ENCODE measurements at places on chromosomes 6 and 20. TPM values are rescaled to one million over a fixed set of nuclear protein-coding genes. Genes with fewer than 3 reads are reported as not detected.

The DEFB124 gene
- not detected for total RNA-seq

The MYMX gene
- total RNA-seq, result not detected

The GSTA2 gene
- not detected for total RNA-seq

The SYCP2 gene
- 6.2 TPM for total RNA-seq

The QKI gene
- 192 TPM for total RNA-seq

The RGL2 gene
- total RNA-seq, result 27.5 TPM

The OTOR gene
- total RNA-seq, result not detected

DNA sequence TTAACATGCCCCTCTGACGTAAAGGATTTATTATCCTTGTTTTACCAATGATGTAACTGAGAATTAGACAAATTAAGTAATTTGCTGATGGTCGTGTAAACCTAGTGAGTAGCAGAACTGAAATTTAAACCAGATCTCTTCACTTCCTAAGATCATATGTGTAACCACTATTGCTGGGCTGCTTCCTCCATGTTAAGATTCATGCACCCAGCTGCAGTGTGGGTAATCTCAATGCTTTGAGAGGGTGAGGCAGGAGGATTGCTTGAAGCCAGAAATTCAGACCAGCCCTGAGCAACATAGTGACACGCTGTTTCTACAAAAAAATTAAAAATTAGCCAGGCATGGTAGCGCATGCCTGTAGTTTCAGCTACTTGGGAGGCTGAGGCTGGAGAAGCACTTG, 97.9 kb downstream of the L3MBTL3 start:
- DNase-seq, result no peak

- DNase-seq, result peak; percentile 74
Observed at GRCh38 chr6:90295854-90296340, 746 bp downstream of the BACH2 start.

GRCh38 chr20:29319725-29320124, 1937.7 kb upstream of the DEFB115 start:
- no peak for DNase-seq

GRCh38 chr20:16758454-16759180, 10.5 kb downstream of the OTOR start:
- DNase-seq, result no peak

DNA sequence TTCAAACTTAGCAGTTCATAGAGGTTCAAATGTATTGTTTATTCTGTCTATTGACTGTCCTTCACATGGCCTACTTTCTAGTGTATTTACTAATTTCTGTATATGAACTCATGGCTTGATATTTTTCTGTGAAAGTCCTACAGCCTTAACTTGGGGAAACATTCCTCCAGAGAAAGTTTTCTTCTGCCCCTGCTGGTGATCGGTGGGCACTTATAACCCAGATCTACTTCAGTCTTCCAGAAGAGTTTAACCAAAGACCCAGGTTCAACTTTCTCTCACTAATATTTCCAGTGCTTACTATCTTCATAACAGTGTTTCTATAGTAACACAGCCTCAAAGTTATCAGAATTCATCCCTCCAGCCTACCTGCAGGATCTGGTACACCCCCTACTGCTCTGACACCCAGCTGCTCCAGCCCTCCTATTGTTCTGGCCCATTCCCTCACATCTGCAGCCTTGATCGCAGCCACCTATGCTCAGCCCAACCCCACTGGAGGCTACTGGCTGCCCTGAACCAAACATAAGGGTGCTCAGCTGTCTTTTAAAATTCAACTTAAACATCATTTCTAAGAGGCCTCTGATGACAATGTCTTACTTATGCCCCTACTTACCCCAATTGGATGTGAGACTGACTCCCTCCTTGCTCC, 72.3 kb downstream of the TBX18 start:
- no peak for DNase-seq

GRCh38 chr20:59618131-59618530, 13.8 kb downstream of the PHACTR3 start:
- no peak for DNase-seq

GRCh38 chr6:130069485-130069884, 51.1 kb downstream of the L3MBTL3 start:
- DNase-seq, result no peak

DNA sequence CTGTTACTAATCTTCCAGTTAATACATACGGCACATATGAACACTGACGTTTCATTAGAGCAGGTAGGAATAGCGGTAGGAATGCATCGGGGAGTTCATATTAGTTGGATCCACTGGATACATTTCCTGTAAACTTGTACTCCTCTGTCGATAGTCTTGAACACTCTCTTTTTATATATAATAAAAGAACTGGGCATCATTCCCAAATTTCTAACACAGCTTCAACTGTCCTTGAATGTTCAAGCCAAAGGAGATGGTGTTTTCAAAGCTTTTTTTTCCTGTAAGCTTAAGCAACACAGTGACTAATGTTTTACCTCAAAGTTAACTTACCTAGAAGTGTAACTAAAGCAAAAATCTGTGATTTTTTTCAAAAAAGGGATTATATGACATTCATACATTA, 195.3 kb downstream of the UTRN start:
- DNase-seq, result no peak

- DNase-seq, result peak; percentile 54
Observed at GRCh38 chr6:73285674-73286283, 22.8 kb upstream of the KHDC1 start.

DNA sequence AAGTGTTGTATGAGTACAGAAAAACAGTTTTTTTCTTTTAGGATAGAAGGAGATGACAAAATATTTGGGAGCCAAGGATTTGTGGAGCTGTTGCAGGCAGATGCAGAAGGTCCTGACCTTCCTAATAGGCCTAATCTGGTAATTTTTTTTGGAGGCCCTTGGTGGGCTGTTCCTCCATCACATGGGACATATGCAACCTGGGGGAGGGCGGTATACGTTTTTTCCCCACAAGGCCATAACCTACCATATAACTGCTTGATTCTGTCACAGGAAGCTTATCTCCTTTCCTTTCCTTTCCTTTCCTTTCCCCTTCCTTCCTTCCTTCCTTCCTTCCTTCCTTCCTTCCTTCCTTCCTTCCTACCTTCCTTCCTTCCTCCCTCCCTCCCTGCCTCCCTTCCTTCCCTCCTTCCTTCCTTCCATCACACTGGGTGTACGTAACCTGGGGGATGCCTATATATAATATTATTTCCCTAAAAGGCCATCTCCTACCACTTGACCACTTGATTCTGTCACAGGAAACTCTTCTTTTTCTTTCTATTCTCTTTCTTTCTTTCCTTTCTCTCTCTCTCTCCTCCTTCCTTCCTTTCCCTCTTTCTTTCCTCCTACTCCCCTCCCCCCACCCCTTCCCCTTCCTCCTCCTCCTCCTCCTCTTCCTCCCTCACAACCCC, 185.0 kb upstream of the KCNK16 start:
- no peak for DNase-seq

DNA sequence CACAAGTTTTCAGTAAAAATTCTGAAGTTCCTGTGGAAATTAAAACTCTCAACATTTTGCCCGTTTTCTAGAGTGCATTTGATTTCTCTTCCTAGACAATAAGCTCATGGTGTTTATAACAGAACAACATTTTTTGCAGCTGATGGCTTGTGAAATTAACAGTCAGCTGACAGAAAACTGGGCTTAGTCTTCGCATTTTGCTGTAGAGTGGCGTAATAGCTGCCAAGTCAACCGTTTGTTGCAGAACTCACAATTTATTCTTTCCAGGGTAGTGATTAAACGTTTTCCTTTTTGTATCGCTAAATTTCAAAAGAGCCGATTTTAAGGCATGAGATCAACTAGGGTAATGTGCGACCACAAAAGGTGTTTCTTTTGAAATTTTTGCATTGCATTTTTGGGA, 1.4 kb downstream of the SPO11 start:
- no peak for DNase-seq

- no peak for DNase-seq
Observed at GRCh38 chr6:6005051-6006005, 1.4 kb downstream of the NRN1 start.

DNA sequence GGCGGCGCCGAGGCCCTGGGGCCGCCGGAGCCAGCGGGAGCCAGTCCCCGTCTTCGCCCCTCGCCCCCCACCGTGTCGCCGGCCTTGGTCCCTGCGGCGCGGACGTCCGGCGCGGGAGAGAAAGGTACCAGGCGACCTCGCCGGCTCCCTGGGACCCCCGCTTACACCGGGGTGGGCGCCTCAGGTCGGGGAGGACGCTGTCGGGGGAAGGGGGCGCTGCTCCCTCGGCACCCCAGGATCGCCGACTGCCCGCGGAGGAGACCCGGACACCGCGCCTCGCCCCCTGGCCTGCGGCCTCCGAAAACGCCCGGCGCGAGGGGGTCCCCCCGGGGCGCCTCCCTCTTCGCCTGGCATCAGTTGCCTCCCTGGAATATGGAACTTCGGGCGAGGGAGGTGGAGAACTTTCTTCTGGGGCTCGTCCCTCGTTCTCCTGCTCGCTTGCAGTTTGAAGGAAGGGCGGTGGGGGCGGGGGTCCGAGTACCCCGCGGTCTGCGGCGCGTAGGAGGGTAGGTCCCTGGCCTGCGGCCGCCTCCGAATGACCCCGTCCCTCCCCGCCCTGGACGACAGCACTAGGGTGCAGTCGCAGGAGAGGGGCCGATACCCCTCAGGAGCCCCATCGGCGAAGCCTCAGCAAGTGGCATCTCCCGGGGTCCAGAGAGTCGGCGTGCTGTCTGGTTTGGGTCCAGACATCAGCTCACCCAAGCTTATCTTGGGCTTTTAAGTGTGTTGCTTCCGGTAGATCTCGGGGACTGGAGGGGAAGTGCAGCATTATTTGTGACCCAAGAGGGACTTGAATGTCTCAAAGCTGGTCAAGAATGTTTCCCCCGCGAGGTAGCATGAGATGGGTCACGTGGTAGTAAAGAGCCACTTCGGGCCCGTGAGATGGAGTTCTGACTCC, 549 bp downstream of the ANKRD6 start:
- DNase-seq, result no peak
